Astrocyte (in vitro differentiated cells and primary cell): ENCODE measurements at places on chromosomes 3 and 15.

GRCh38 chr15:33539825-33540573 lies 229.2 kb downstream of the RYR3 start:
- DNase-seq, result no peak

GRCh38 chr15:58840048-58840447 lies 68.9 kb downstream of the MINDY2 start:
- DNase-seq, result peak; percentile 51

- peak; percentile 7 for DNase-seq
Observed at GRCh38 chr3:140972833-140973232, 31.2 kb downstream of the SLC25A36 start.

GRCh38 chr3:107661447-107662123 lies 138.8 kb downstream of the BBX start:
- DNase-seq, result no peak

DNA sequence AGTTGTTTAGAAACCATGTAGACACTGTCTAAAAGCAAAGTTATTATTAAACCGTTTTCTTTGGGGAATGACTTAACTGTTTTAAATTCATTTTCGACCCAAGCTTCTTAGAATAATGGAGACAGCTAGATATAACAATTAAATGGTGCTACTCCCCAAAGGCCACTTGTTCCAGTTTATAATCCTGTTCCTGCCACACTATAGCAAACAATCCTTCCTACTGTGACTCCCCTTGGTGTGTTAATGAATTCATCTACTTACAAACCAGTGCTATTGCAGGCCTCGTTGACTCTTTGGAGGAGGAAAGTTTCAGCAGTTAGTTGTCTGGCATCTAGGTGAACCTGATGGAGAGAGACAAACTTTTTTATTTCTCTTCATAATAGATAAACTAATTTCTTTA lies 25.2 kb upstream of the CLSTN2 start:
- DNase-seq, result no peak

GRCh38 chr3:61008153-61008997 lies 242.9 kb downstream of the FHIT start:
- no peak for DNase-seq

- no peak for DNase-seq
Observed at GRCh38 chr3:187725653-187726370, 19.5 kb downstream of the BCL6 start.

- no peak for DNase-seq
Observed at GRCh38 chr15:28919201-28919635, 33.4 kb downstream of the APBA2 start.

- DNase-seq, result no peak
Observed at GRCh38 chr3:6799264-6799915, 61.5 kb upstream of the GRM7 start.

GRCh38 chr3:104044002-104044401 lies 1322.7 kb upstream of the ALCAM start:
- DNase-seq, result peak; percentile 9

DNA sequence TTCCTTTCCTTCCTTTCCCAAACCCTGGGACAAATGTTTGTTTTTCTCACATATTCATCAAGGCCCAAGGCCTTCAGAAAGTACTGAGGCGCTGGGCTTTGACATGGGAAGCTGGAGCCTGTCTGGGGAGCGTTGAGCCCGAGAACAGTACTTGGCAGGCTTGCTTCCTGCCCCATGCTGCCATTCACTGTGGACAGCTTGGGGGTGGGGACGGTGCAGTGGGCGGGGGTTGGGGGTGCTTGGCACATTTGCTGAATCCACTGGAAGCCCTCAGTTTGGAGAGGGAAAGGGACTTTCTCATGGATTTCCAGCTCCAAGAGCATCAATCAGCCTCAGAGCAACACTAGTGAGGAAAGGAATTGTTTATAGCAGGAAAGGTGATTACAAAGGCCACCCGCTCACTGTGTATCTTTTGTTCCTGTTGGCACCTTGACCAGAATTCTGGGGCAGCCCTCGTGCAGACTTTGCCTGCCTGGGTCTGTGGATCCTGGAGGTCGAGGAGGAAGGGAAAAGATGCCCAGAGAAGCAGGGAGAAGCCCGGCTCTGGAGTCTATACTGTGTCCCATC lies 199.8 kb upstream of the RGMA start:
- DNase-seq, result no peak

DNA sequence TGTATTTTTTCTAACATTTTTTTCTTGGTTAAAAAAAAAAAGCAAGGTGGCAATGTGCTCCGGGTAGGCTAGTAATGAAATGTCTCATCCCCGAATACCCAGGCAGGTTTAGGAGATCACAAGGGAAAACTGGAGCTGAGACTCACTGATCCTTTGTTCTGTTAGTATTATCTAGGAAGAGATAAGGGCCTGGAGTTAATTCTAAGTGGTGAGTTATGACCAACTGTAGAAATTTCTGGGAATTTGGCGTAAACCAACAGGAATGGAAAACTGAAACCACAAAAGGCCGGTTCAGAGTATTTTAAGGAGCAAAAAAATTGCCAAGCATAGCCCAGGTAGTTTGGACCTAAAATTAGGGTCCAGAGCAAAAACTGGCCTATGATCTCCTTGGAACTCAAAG lies 12.4 kb downstream of the PPM1M start:
- DNase-seq, result peak; percentile 74

DNA sequence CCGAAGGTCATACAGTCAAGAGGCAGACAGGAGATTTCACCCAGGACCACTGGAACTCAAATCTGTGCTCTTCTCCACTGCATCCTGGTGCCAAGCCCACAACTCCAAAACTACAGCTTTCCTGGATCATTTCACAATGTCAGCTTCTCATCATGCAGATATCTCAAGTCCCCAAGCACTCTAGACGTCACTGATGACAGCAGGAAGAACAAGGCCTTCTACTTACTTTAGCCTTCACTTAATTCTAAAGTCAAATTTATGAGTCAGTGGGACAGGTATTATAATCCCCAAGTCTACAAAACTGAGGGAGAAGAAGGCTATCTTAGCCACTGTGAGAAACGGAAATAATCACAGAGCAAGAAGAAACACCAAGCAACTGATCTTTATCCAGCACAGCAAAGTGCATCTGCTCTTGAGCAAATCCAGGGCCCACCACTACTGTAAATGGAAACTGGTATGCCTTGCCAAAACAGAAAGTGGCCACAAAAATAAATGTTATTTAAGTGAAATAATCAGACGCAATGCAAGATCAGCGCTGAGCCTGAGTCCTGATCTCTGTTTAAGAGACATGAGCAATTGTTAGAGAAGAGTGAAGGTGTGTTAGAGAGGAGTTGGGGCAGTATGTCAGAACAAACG lies 928 bp downstream of the RAD18 start:
- no peak for DNase-seq

- DNase-seq, result peak; percentile 88
Observed at GRCh38 chr3:143207338-143207961, 87.9 kb downstream of the CHST2 start.

DNA sequence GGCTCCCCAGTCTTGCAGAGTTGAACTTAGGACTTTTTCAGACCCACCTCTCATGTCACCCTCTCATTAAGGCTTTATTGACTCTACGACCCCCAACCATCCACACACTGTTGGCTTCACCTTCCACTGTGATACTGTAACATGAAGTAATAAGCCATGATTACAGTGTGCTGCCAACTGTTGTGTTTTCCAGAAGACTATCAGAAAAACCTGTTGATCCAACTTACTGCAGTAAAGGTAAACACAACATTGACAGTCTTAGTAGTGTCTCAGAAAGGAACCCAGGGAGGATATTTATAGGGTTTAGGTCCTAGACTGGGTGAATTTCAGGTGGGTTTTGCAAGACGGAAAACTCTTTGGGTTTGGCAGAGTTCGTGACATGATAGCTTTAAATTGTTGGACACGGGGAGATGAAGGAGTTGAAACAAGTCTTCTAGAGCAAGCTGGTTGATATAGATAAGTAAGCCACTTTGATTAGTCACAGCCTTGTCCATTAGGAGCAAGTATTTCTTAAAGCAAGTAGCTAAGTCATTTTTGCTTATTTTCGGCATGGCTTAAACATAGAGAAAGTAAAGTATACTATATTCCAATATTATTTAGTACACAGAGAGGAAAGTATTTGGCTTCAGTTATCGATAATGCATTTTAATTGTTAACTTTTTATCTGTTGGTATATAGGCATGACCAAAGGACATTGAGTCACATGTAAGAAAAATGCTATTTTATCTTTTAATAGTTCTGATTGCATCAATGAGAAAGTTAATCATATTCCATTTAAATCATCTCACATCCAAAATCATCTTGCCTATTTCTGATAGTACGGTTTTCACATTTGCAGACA lies 2.4 kb upstream of the COL6A5 start:
- no peak for DNase-seq

- DNase-seq, result no peak
Observed at GRCh38 chr15:68704496-68705021, 116.1 kb downstream of the ANP32A start.

DNA sequence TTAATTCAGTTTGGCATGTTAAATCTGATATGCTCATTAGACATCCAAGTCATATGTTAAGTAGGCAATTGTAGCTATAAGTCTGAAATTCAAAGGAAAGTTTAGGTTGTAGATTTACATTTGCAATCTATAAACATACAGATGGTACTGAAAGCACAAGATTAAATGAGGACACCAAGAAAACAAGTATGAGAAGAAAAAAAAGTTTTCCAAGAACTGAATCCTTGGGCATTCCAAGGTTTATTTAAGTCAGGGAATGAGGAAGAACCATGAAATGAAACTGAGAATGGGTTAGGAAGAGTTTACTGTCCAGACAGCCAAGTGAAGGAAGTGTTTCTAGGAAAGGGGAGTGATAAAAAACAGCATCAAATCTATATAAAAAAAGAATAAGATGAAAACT lies 756.1 kb upstream of the DPPA4 start:
- DNase-seq, result no peak

- DNase-seq, result no peak
Observed at GRCh38 chr3:7865611-7866010, 636.0 kb upstream of the LMCD1 start.

DNA sequence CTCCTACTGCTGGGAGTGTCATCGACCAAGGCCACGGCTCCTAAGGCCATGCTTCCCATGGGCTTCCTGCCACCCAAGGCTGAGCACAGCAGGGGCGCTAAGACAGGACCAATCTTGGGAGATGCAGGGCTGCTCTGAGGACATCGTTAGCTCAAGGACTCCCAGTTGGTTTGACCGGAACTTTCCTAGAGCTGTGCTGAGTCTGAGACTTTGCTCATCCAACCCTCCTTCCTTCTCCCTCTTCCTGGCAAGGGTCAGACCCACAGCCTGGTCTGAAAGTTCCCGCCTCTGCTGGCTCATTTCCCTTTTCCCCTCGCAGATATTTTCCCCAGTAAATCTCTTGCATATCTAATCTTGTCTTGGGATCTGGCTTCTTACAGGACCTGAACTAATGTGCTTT lies 57.2 kb downstream of the EPHB3 start:
- DNase-seq, result no peak

DNA sequence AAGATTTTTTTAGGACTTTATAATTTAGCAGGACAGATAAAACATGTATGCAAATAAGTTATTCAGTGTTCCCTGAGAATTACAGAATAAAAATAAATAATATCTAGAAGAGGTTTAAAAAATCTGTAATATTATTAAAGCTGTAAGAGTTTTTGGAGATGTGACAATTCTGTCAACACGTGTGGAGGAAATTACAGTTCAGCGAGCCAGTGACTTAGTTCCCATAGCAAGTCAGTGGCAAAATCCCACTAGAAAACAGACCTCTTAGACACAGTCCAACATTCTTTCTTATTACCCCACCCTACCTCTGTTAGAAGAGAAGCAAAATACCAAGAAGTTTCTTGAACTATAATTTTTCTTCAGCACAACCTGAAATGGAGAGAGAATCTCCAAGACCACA lies 16.2 kb upstream of the DENND6A start:
- no peak for DNase-seq
